ENCODE measurements at places on chromosomes 2 and 18.

GRCh38 chr2:206296128-206296527 lies 21.7 kb downstream of the ZDBF2 start:
- DNase-seq, result no peak

- peak; percentile 68 for DNase-seq
Observed at GRCh38 chr18:657311-658000, at the start of gene TYMS. Gene TYMS (plus strand): TSS chr18:657653. CDS start chr18:657743, 90 bp downstream.

GRCh38 chr18:73717570-73717969 lies 430.1 kb downstream of the FBXO15 start:
- DNase-seq, result no peak

- no peak for DNase-seq
Observed at GRCh38 chr2:12083713-12084419, 337.4 kb downstream of the LPIN1 start.

DNA sequence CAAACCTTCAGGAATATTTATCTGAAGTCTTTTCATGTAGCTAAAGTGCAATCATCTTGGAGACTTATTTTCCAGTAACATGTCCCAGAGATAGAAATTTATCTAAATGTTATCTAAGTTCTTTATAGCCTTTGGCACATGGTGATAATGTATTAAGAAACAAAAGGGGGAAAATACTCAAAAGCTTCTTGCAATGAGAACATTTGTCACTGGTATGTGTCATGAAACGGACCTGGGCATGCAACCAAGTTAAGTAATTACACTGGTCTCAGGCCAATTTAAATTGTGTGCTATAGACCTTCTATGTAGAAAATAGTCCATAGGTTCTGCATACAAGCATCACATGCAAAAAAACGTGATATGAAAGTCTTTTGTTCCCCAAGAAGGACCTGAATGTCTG lies 136.2 kb downstream of the SLC8A1 start:
- DNase-seq, result no peak

GRCh38 chr2:159411460-159411859 lies 125.0 kb upstream of the WDSUB1 start:
- no peak for DNase-seq

GRCh38 chr2:227846831-227847230 lies 24.6 kb upstream of the DAW1 start:
- DNase-seq, result no peak

- DNase-seq, result no peak
Observed at GRCh38 chr2:116487336-116487735, 1327.2 kb upstream of the DDX18 start.

DNA sequence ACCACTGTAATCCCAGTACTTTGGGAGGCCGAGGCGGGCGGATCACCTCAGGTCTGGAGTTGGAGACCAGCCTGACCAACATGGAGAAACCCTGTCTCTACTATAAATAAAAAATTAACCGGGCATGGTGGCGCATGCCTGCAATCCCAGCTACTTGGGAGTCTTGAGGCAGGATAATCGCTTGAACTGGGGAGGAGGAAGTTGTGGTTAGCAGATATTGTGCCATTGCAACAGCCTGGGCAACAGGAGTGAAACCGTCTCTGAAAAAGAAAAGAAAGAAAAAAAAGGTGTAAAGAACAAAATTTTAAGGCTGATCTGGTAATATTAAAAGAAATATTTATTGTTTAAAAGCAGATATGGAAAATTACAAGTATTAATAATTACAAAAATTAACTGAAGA lies 29.7 kb downstream of the ZNF804A start:
- no peak for DNase-seq

DNA sequence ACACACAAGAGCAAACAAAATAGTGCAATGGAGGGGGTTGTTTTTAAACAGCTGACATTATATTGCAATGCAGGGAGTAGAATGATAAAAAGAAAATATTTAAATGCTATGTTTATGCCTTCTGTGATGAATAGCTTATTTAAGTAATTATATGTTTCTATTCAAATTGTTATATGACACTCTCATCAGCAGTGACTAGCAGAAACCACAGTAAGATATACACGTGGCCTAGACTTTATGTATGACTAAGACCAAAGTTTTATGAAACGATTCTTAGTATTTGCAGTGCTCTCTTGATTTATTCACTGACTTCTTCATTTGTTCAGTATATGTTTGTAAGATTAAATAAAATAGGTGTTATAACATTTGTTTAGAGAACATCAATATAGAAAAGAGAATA lies 26.1 kb upstream of the C1D start:
- DNase-seq, result no peak

GRCh38 chr2:43642363-43642762 lies 5.3 kb downstream of the PLEKHH2 start:
- no peak for DNase-seq

DNA sequence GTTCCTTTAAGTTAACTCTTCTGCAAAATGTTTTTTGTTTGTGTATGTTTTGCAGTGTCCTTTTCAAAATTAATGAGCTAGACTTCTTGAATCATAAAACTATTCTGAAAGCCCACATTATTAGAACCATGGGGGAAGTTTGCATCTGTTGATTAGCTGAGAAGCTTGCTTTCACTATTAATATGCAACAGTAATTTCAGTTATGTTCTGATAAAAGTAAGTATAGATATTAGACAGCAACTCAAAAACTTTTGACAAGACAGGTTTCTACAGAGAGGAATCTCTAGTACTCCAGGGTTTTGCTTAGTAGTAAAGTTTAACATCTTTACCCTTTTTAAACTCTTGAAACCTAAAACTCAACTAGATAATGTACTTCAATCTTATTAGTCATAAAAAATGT lies 147.8 kb downstream of the UBE2E3 start:
- DNase-seq, result no peak

DNA sequence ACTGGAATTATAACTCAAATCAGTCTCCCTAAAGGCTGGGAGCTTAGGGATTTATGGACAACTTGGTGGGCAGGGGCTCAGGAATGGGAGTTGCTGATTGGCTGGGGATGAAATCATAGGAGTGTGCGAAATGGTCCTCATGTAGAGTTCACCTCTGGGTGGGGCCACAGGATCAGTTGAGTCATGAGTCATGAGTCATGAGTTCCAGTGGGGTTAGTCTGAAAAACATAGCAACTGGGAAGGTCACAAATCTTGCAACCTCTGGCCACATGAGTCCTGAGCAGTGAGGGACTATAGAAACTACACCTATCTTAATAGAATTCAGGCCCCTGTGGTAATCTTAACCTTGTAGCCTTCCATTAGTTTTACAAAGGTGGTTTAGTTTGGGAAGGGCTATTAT lies 383.3 kb downstream of the RBM43 start:
- DNase-seq, result no peak

GRCh38 chr18:43031169-43031568 lies 84.3 kb downstream of the RIT2 start:
- no peak for DNase-seq

GRCh38 chr2:183079139-183079775 lies 710 bp downstream of the DUSP19 start:
- DNase-seq, result no peak

GRCh38 chr18:10726198-10727068 lies 200.6 kb downstream of the NAPG start:
- DNase-seq, result no peak

DNA sequence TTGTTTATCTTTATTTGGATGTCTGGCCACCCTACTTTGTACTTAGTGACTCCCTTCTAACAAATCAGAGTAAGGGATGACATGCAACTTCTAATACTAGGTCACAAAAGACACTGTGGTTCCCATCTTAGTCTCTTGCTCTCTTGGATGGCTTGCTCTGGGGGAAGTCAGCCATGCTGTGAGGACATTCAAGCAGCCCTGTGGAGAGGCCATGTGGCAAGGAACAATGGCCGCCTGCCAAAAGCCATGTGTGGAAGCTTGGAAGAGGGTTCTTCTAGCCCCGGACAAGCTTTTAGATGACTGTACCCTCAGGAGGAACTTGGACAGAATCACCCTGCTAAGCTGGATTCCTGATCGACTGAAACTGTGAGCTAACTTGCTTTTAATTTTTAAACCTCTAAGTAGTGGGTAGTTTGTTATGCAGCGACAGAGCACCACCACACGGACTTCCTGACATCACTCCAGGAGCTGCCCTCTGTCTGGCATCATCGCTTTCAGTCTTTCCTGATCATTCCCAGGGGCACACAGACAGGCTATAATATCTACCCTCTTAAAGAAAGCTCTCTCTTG lies 116.8 kb upstream of the ODC1 start:
- DNase-seq, result no peak

DNA sequence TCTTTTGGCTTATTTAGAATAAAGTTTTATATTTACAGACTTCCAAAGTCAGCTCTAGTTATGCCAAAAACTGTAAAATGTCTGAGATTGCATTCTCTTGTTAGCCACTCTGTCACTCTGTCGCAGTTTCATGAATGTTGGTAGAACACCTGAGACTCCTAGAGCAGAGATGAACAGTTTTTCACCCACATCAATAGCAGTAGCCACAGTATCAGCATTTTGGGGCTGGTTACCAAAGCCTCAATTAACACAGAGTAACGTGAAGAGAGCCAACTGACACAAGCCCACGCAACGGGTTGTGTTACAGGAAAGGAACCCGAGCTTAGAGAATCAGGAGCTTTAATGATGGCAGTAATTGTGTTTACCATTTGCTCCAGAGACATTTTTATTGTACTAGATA lies 443.0 kb upstream of the SLC39A10 start:
- DNase-seq, result no peak

DNA sequence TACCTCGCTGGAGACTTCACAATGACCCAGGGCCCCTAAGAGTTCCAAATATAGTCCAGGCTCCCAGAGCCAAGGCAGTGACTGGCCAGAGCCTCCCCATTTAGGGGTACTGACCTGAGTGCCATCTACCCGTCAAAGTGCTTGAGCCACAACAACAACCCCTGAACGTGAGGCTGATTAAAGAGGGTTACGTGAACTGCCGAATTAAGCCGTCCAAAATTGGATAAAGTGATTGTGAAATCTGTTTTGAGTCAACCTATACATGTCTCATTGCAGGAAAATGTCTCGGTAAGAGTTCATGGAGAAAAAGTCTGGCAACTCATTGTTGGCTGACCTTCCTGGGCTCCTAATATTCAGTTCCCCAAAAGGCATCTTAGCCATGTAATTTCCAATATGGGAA lies 116.3 kb downstream of the TTC32 start:
- DNase-seq, result no peak

DNA sequence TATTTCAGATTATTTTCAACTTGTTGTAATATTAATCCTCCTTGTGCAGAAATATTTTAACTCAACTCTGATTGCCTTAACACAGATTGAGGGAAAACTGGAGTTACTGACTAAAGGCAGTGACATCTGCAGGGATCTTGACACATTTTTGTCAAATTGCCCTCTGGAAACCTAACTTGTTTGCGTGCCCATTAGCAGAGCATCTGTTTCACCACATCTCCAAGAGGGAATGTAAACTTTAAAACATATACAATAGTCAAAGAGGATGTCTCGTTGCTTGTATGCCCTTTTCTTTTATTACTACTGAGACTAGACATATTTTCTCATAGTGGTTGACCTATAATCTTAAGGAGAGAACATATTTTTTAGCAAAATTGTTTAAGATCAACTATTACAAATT lies 14.2 kb downstream of the INPP1 start:
- no peak for DNase-seq

GRCh38 chr18:42038936-42039335 lies 83.9 kb downstream of the PIK3C3 start:
- no peak for DNase-seq

DNA sequence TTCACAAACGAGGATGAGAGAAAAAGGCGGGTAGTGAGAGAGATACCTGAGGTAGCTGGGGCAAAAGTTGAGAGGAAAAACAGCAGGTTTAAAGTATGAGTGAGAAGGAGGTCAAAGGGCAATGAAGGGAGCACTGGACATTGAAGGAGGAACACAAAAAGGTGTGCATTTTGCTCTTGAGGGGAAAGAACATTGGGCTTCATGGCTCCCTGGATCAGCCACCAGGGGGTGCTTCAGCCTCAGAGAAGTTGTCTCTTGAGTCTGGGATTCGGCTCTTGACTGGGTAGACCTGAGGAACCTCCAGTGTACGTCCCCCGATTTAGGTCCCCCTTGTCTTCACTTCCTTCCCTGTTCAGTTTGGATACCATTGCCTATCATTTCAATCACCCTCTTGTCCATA lies 128.5 kb downstream of the RAPGEF4 start:
- DNase-seq, result peak; percentile 22

- DNase-seq, result no peak
Observed at GRCh38 chr2:134360745-134361487, 107.0 kb downstream of the MGAT5 start.

GRCh38 chr18:8603663-8604520 lies 5.3 kb upstream of the RAB12 start:
- DNase-seq, result no peak

DNA sequence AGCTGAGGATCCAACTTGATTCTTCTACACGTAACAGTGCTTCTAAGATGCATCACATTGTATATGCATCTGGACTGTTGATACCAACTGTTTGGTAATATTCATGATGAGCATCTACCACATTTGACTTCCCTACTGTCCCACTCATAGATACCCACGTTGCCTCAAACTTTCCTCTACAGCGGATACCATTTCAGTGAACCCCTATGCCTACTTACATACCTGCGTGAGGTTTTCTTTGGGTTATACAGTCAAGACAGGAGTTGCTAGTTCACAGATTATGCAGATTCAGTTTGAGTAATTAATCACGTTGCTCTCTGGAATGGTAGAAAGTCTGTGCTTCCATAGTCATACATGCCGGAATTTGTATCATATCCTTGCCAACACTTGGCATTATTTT lies 40.0 kb downstream of the EPC2 start:
- DNase-seq, result no peak

GRCh38 chr2:137946227-137946626 lies 18.0 kb upstream of the HNMT start:
- DNase-seq, result no peak

DNA sequence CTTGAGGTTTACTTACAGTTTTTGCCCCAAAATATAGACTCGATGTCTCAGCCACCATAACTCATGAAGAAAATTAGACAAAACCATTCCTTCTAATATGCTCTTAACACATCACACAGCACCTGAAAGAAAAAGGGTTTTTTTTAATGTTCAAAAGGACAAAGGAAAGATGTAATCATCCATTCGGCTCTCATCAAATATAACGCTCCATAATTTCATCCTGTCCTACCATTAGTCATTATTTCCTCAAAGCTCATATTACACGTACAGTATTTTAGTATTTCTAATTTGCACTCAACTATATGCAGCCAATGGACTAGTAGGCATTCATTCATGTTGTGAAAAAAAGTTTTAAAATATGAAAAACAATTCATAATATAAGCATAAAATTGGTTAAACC lies 24.8 kb downstream of the ESCO1 start:
- no peak for DNase-seq

- DNase-seq, result no peak
Observed at GRCh38 chr18:25726298-25726697, 364.1 kb downstream of the SS18 start.

Measured in HuH-7 (cell line).